Activated naive CD4-positive, alpha-beta T cell treated with anti-CD3 and anti-CD28 coated beads, Interleukin-2, amount 50 U/mL, for 16 hours (primary cell): ENCODE measurements at places on chromosomes 1 and 21.

GRCh38 chr1:97158691-97159096 lies 437.1 kb downstream of the PTBP2 start:
- DNase-seq, result no peak

DNA sequence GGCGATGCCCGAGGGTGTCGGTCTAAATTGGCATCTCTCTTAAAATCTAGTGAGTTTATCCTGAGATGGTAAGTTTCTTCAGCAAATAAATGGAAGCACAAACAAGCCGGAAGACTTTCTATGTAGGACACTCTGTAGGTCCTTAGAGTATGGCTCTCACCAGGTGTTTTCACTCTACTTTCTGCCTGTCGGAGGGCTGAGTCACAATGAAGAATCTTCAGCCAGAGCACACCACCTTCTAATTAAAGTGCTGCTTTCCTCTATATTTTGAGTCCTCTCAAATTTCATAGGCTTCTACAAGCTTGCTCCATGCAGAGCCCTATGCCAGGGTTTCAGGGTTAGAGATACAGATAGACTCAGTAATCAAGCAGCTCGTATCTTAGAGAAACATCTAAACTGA lies 27.1 kb downstream of the KCNK1 start:
- no peak for DNase-seq

GRCh38 chr1:14495996-14496395 lies 102.5 kb upstream of the KAZN start:
- no peak for DNase-seq

GRCh38 chr1:205658943-205659581 lies 21.2 kb downstream of the SLC45A3 start:
- DNase-seq, result peak; percentile 78

DNA sequence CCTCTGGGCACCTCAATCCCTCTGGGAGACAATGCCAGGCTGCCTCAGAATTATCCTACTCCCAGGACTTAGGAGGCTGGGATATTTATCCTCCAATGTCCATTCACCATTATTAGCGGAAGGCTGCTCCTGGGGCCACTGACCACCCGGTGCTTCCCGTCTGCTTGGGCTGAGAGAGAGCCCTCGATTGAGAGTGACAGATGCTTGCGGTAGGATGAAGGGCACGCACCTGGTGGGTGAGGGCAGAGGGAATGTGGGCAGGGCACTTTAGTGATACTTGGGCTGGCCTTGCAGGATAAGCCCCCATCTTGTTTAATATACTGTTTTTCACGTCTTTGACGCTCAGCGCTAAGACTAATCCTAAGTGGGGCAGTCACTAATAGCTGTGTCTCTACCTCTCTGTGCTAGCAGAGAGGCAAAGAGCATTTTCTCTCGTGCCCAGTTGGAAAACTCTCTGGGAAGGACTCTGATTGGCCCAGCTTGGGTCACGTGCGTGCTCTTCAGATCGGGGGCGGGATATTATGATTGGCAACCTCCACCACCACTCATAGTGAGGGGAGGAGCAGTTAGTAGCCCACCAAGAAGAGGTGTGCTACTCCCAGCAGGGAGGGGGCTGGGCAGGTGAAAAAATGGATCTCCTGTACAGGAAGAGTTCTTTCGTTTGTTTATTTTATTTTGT lies 10.6 kb upstream of the PARS2 start:
- no peak for DNase-seq

DNA sequence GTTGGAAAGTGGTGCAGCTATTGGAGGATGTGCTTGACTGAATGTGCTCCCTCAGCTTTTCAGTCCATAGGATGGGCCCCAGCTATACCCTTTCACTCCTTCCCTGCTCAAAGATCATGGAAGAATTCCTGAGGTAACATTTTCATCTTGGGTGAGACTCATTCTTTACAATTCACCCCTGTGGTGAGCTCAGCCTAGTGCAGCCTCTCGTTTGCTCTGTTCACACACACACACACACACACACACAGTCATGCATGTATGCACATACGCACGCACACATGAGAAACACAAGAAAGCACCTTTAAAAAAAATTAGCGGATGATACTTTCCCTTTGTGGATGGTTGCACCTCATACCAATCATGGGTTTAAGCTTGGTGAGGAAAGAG lies 25.8 kb downstream of the CCN1 start:
- DNase-seq, result no peak

DNA sequence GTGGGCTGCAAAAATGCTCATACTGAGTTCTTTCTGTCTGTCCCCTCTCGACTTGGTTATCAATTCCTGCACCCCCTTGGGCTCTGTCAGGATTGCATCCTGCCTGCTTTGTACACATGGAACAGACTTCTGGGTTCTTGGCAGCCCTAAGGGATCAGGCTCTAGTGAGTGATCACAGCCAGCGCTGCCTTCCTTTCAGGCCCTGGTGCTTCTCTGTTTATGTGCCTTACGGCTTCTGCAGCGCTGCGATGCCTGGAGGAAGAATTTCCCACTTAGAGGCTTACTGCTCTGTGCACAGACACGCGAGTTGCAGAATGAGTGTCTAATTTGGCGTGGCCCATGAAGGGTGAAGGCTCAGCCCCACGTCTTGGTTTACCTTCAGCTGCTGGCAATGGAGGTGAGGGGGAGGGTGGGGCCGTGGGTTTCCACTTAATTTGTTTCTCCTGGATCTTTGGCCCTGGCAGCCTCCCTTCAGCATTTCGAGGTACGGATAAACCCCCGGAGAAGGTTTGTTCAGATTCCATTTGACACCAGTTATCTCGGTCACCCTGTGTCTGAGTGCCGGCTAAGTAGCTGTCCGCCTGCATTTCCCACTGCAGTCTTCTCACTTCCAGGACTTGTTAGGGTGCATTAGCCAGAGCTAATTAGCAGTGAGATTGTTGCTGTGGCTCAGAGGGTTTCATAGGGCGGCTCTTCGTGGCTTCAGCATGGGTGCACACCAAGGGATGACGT lies 227.3 kb downstream of the DYRK1A start:
- no peak for DNase-seq

DNA sequence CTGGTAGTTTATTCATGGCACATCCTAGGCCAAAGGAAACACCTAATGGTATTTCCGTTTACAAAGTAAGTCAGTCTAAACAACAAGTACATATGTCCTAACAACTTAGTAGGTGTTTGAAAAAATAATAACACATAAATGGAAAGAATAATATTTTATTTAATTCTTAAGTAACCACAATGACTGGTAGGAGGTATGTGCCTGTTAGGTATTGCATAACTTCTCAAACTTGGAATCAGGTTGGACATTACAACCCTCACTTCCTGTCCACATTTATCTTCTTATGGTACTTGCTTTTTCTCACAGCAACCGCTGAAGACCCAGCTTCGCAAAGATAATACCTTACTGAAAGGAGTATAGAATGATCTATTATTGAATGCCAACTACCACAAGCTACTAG lies 64.2 kb downstream of the VPS13D start:
- DNase-seq, result no peak

DNA sequence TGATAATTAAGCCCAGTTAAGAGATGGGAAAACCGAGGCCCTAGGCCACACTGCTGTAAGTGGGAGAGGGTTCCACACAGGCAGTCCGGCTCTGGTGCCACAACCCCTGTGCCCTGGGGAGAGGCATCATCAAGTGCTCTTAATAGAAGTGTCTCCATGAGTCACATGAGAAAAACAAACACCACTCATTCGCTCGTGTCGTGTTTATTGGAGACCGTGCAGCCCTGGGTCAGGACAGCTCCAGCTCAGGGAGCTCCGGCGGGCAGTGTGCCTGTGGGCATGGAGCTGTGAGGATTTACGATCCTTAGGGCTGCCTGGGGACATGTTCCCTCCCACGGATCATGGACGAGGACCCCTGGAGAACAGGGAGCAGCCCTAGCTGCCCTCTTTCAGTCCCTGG lies 658.5 kb downstream of the AJAP1 start:
- DNase-seq, result no peak

DNA sequence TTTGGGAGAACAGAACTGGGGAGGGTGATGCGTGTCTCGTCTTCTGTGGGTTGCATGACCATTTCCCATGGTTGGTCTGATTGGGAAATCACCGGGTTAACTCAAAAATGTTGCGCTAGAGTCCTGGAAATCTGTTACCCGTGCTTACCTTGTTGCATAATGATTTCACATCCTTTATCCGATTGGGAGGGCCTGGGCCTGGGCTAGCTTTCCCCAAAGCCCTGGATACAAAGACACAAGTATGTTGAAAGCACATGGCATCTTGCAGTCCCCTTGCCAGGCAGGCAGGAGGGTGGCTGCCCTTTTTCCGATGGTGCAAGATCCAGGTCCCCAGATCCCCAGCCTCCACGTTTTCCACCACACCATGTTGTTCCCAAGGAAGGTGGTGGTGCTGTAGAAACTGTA lies 582 bp downstream of the TRPM2 start:
- no peak for DNase-seq

DNA sequence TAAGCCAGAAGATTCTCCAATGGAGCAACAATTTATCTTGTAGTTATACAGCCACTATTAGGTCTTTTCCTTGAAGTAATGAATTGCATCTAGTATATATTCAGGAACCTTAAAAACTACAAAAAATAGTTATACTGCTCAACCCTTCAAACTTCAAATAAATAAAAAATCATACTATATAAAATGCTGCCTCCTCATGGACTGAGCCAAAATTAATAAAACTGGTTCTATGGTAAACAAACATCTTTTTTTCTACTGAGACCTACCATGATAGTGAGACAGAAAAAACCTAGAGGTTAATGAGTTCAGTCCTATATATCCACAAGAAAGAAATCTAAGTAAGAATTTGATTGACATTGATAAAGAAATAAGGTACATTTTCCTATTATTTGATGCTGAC lies 67.7 kb downstream of the GPATCH2 start:
- DNase-seq, result no peak

DNA sequence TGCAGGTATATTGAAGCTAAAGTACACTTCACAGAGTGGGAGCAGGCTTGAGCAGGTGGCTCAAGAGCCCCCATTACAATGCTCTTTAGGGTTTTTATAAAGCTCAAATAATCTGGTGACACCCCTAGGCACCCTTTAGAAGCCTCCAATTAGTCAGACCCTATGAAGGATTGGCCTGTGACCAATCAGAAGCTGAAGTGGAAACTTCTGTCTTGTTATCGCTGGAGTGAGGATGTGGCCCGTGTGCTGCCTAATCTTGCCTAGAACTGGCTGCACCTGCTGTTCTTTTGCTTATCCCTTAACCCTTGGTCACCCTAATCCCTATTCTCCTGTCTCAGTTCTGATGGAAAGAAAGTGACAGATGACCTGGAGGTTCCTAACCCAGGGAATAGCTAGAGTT lies 70.8 kb upstream of the ABCG1 start:
- DNase-seq, result no peak

DNA sequence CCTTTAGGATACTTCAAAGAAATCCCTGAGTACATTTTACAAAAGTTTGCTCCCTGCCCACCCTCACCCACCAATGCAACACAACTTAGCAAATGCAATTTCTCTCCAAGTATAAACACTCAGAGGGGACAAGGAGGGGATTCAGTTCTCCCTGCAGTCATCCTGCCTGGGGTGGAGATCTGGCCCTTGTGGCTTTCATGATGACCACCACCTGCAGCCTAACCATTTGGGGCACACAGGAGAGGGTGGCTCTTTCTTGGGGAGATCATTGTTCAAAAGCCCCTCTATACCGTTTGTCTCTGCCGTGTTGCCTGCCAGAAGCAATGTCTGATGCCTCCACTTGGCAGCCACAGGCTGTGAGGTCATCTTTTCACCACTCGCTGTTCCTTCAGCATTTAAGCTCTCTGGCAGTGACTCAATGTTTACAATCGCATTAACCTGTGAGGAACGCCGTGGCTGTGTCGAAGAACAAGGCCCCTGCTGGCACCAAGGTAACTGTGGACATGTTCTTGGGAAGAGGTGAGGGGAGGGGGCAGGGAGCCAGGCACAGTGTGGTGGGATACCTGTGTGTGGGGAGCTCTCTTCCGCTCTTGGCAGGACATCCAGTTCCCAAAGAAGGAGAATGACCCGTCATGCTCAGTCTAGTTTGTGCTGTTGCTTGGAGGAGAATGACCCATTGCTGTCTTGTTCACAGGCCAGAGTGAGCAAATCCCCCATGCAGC lies 103.9 kb upstream of the DUSP10 start:
- DNase-seq, result no peak

DNA sequence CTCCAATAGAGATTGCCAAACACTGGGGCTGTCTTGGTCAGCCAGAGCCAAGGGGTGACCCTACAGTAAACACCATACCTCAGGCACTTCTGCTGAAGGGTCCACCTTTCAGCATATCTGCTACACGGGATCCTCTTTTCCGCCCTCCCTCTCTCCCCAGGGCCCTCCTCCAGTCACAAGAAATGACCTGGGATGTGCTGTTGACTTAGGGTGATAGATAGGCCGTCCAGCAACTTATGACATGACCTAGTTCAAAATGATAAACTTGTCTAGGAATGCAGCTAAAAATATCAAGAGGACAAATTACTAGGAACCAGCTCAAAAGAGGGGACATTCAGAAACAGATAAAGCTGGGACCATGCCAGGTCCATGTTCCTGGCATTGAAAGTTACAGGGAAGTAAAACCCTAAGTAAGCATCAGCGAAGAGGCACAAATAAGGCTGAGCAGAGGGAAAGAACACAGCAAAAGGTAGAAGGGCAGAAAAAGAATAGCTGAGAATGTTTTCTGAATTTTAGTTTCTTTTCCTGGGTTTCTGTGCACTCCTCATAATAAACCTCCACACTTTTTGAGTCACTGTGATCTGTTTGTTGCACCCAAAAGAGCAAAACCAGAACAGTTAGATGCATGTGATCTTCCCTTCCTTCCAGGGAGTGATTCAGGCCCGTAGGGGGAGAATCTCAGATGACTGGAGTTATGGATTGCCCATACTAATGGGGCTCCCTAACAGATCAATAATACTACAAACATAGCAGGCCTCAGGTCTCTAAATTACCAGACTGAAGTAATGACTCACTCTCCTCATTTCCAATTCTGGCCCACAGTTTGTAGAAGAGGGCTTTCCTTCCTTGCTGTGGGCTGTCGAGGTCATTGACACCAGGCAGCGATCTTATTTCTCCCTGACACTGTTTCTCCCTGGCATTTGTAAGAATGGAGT lies 48.9 kb upstream of the F3 start:
- DNase-seq, result no peak

GRCh38 chr1:172239901-172240300 lies 180.6 kb upstream of the C1orf105 start:
- no peak for DNase-seq

- DNase-seq, result no peak
Observed at GRCh38 chr1:15425958-15426357, 12.3 kb upstream of the CTRC start.

DNA sequence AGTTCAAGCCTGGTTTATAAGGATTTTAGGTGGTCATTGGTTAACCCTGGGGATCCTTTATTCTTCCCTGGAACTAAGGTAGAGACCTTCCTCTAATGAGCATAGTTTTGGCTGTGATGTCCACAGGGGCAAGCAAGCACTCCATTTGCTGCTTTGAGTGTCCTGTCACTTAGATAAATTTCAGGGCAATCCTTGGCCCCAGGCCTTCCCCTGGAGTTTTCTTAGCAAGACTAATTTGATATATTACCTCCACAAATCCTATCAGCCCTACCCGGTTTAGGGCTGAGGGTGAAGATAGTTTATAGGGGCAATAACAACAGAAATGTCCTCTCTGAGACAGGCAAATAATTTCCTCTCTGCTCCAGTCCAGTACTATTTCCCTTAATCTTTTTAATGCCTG lies 166.6 kb downstream of the CYYR1 start:
- no peak for DNase-seq
